ENCODE measurements at places on chromosomes 4 and X.

DNA sequence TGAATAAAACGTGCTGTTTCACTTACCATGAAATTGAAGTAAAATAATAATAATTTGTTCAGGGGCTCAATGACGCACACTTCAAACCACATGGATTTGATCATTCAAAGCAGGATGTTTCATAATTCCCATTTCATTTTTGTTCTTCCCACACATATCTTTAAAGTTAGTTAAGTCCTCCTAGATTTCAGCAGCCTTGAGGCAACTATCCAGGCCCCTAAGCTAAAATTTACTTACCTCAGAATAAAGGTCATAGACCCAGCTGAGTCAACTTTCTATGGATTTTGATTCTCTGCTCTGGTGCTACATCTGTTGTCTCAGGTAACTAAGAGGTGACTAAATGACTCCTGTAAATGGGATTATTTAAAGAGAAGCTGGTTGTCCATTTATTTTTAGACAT is 25.0 kb downstream of the GPR174 start:
- DNase-seq = no peak

DNA sequence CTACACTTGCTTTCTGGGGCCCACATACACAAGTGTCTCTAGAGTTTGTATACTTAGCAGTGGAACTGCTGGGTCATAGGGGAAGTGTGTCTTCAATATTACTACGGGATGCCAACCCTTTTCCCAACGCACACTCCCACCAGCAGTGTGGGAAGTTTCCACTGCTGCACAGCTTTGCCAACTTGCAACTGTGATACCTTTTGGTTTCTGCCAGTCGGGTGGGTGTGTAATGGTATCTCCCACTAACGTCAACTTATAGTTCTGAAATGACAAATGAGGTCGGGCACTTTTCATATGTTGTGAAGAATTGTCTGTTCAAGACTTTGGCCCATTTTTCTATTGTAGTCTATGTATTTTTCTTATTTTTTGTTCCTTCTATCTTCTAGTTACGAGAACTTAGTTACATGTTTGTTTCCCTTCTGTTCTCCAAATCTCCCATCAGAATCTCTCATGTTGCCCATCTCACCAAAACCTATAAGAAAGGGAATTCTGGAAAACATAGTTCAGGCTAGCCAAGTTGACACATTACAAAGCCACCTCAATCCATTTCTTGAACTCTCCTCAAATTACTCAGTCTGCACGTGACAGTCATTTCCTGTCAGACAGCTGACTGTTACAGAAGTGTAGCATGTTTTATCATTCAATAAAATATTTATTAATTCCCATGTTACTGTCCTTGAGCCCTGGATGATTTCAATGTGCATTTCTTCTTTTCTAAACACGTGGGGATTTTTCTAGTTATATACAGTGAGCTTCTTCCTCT is 30.7 kb downstream of the PNMA6E start:
- DNase-seq = no peak

- no peak for DNase-seq
Observed at GRCh38 chr4:86621435-86621834, 27.3 kb downstream of the PTPN13 start.

DNA sequence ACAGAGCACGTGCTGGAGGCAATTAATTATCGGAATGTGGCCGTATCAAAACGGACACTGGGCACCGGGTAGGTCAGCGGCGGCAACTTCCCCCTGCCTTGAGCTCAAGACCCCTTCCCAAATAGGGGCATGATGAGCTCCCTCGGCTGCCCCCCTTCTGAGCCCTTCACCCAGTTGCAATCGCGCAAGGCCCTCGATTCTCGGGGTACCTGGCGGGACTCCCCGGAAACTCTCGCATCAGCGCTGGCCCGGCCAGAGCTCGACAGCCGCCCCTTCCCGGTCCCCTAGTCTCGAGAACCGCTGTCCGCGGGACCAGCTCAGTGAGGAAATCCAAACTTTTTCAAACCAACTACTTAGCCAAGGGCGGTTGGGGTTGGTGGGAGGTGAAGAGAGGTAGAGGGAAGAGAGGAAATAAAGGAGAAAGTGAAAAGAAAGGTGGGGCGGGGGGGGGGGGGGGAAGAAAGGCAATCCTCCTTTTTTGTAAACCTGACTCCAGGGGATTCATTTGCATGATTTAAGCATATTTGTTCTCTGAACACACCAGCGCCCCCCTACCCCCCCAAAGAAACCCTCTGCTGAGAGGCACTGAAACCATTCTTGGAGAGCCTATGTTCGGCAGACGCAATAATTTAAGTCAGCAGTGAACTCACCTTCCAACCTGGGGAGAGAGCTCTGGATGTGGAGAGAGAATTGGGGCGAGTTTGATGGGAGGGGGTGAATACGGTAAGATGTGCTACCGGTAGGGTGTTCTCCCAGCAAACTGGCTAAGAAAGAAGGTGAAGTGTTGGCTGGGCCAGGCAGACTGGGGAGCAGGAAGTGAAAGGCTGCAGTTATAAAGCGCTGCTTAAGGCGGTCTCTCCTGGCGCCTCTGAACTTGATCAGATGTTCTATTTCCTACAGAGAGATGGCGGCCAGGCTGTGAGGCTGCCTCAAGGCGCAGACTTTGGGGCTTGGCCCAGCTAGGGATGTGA is 2.0 kb upstream of the ZIC3 start:
- DNase-seq = no peak

GRCh38 chr4:146146918-146147317 is 28.6 kb upstream of the LSM6 start:
- DNase-seq = no peak

DNA sequence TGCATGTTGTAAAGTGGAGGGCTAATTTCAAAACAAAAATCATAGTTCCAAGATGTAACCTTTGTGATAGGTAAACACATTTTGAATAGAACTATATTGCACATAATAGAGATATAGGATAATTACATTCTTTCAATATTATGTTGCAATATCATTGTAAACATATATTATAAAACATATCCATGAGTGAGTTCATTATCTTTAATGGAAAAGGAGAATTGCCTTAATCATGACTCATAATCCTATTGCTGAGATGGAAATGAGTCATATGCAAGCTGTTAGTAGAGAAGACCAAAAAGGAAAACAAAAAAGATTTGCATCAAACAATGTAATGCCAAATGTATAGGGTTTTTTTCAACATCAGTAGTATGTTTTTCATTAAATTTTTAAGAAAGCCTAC is 73.7 kb upstream of the WDR44 start:
- DNase-seq = no peak

DNA sequence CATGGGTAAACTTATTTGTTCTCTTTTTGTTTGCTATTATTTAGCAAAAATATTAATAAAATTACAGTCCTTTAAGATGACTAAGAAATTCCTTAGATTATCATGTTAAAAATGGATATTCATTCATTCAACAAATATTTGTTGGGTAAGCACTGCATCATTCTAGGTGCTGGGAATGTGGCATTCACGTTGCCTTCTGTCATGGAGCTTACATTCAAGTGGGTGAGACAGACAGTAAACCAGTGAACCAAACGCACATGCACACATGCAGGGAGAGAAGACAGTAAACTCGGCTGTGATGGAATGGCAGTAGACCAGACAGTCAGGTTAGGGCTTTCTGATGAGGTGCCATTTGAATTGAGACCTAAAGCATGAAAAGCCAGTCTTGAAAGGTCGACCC is 91.8 kb downstream of the STOX2 start:
- no peak for DNase-seq

DNA sequence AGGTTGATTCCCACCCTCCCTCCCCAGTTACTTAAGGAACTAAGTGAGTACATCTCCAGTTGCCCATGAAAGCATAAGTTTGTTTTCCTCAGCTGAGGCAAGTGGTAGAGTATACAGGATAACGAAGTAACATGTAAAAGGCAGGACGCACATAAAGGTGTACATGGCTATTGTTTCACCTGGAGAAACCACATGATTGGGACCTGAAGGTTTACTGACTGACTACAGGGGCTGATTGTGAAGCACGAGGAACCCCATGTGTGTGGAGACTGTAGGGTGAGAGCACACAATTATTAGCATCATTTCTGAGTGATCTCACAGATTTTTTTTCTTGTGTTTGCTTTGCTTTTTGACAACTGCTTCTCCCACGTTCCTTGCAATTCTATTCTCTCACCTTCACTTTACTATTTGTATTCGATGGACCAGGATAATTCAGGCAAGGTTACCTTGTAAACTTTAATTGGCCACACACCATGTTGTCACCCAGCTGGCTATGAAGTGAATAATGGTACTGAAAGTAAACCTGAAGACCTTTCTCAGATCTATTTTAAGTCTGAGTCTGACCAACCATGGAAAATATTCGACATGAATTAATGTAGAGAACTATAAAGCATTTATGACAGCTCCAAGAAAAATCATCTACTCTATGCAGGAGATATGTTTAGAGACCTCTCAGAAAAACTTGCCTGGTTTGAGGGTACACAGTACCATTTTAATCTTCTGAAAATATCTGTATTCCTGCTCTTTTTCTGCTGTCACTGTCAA is 102.5 kb upstream of the MYOZ2 start:
- no peak for DNase-seq

DNA sequence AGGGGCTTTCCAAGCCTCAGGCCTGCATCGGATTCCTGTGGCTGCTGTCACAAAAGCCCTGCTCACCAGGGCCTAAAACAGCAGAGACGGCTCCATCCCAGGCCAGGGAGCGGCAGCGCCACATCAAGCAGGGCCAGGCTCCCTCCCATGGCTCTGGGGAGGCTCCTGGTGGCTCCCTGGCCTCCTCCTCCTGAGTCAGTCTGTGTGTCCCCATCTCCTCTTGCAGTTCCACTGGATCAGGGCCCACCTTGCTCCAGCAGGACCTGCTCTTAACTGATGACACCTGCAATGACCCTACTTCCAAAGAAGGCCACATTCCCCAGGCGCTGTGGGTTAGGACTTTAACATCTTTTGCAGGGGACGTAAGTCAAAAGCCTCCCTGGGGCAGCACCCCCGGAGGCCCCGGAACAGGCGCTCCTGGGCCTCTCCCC is 51.9 kb downstream of the CPZ start:
- DNase-seq = no peak

- no peak for DNase-seq
Observed at GRCh38 chrX:16335181-16335580, 167.9 kb downstream of the MAGEB17 start.

DNA sequence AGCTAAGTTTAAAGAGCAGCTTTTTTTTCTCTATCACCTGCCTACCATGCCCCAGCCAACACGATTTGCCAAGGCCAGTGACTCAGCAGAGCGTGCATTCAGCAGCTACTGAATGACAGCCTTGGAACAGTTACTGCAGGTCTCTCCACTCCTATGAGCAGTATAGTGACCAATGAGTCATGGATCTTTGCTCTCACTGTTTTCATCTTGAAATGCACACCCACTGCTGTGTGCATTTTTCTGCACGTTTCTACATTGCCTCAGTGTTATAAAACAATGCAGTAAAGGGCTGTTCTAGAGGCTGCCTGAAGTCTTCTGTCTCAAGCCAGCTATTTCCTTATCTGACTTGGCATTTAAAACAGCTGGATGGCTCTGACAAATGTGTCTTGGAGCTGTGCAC is 66.0 kb upstream of the C4orf54 start:
- DNase-seq = peak; percentile 50

GRCh38 chr4:1293991-1294390 is 4.3 kb downstream of the MAEA start:
- DNase-seq = peak; percentile 70

DNA sequence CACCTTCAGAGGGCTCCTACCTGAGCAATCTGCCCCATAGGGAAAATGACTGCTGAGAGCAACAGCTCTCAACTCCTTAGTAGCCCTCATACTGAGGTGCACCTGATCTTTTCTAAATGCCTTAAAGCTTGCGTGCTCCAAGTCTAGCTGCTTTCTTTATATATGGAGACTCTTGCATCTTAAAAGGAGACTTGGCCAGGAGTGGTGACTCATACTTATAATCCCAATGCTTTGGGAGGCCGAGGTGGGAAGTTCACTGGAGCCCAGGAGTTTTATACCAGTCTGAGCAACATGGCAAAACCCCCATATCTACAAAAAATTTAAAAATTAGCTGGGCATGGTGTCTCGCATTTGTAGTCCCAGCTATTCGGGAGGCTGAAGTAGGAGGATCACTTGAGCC is 78.1 kb upstream of the TRIM2 start:
- no peak for DNase-seq

DNA sequence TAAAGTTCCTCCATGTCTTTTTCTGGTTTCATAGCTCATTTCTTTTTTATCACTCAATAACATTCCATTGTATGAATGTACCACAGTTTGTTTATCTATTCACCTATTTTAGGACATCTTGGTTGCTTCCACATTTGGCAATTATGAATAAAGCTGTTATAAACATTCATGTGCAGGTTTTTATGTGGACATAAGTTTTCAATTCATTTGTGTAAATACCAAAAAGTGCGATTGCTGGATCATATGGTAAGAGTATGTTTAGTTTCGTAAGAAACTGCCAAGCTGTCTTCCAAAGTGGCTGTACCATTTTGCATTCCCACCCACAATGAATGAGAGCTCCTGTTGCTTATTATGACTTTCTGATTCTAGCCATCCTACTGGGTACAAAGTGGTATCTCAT is 36.3 kb upstream of the ZFX start:
- DNase-seq = no peak

GRCh38 chr4:31272331-31273061 is 552.3 kb downstream of the PCDH7 start:
- no peak for DNase-seq

DNA sequence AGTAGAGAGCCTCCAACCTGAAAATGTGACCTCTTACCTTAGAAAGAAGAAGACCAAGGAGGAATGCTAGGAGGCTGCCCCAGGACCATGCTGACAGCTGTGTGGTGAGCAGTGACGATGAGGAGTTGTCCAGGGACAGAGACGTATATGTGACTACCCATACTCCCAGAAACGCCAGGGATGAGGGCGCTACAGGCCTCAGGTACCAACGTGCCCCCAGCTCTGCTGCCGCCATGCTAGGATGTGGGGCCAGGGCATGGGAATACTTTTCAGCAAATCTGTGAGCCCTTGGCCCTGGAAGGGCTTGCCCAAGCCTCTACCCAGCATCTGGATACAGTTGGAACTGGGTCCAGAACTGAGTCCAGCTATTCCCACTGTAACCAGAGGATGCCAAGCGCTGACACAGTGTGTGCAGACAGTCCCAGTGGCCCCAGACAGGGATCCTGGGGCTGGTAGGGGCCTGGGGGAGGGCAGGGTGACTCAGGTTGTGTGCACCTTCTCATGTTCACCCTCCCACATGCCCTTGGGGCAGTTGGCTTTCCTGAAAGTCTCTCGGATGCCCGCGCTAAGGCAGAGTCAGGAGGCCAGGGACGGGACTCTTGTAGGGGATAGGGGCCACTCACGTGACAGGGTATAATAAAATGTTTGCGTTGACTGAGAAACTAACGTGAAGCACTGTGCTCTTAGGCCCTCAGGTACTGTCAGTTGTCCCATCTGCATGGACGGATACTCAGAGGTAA is 23.9 kb upstream of the FAM193A start:
- DNase-seq = no peak

- peak; percentile 49 for DNase-seq
Observed at GRCh38 chrX:17590892-17591740, 146.2 kb upstream of the SCML1 start.

DNA sequence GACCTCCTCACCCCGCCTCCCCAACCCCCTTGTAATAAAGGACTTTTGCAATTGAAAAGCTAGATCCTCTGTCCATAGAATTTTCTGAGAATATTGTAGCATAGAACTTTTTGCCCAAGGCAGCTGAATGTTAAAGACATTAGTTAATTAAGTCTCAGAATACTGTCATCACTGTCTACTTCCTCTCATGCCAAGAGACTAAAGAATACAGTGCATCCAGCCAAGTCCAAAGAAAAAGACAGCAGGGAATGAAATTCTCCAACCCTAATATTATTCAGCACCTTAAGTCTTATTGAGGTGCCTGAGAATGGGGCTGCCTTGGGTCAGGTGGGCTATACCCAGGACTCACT is 313.3 kb upstream of the GATB start:
- DNase-seq = no peak

All from kidney glomerular epithelial cell (primary cell).